ENCODE measurements at places on chromosomes 13 and 19. TPM values are rescaled to one million over a fixed set of nuclear protein-coding genes. Genes with fewer than 3 reads are reported as not detected.
A peak's percentile ranks its signal among the peaks of the same experiment; 100 is the strongest.

DNA sequence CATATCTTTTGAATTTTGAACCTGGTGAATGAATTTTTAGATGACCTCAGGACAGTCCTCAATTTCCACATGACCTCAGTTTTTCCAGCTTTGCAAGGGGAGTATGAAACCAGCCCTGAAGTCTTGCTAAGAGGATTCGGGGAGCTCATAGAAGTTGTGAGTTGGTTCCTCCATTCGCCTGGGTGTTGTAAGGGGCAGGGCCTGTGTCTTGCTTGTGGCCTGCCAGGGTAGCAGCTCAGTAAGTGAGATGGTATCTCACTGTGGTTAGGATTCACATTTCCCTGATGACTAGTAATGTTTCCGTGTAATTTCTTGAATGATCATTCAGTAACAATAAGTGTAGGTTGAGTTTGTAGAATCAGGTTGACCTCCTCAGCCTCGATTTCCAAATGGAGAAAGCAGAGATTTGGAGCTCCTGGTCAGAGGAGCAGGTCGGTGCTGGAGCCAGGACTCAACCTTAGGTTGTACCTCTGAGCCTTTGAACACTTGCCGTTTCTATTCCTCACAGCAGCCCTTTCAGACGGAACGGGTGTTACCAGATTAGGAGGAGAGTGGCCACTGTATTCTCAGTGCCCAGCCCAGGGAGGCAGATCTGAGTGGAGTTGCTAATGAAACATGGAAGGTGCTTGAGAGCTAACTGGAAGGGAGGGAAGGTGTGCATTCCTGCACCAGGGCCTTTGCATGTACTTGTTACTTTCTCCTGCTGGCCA lies 14.6 kb downstream of the NACC1 start:
- H3K4me1 ChIP-seq: peaks cover 34% of the 10 kb centered on the region
- H3K36me3 ChIP-seq: peaks cover 23% of the 10 kb centered on the region
- H3K27ac ChIP-seq: peak overlapping the region; percentile 75
- H3K27me3 ChIP-seq: no peaks in the 10 kb centered on the region
- DNase-seq: peak; percentile 66

DNA sequence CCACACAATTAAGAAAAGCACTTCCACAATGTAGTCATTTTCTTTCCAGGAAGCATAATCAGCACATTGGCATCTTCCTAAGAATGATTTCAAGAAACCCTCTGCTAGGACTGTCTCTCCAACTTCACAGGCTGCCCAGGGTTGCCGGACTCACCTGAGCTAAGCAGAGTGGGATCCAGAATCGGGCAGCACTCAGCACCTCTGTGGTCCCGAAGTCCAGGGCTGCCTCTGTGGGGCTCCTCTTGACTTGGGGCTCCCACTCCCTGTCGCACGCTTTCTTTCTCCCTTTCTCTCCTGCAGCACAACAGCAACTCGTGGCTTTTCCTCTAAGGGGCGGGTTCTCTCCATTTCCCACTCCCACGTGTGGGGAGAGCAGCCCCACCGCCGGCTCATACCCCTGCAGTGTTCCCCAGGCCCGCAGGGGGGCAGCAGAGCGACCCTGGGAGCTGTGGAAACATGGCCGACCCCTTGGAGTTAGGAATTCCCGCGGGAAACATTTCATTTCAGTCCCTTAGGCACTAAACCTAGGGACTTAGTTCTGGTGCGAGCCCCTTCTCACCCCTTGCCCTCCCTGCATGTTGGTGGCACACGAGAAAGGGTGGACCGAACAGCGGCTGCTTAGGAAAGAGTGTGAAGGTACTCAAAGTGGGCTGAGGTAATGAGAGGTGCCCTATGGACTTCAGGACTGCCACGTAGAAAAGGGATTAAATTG lies at the start of gene TMEM272:
TMEM272 (minus strand) TSS at position 316 of the 712 bp plus-strand sequence. CDS start 6,647 bp downstream, outside the sequence.
- H3K4me1 ChIP-seq: peaks cover 13% of the 10 kb centered on the region
- DNase-seq: peak; percentile 51
- no peaks in the 10 kb centered on the region for H3K36me3 ChIP-seq
- H3K4me3 ChIP-seq: peak within 1 kb of the TSS; percentile 24
- peaks cover 13% of the 10 kb centered on the region for H3K27me3 ChIP-seq

DNA sequence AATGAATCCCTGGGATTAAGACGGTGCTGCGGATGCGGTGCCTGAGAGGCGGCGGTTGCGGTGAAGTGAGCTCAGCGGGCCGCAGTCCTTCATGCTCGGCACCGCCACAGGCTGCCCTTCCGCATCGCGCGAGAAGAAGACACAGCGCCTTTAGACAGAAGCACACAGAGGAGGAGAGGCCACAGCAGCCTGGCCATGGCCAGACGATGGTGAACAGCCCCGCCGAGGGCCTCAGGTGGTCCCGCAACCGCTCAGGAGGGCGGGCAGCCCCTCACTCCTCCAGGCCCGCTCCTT lies 459.2 kb downstream of the MYO16 start:
- no peak for DNase-seq
- H3K27me3 ChIP-seq: no peaks in the 10 kb centered on the region
- H3K4me1 ChIP-seq: no peaks in the 10 kb centered on the region
- no peak overlapping the region for H3K4me3 ChIP-seq
- no peaks in the 10 kb centered on the region for H3K36me3 ChIP-seq
- no peak overlapping the region for H3K27ac ChIP-seq

Gene TNNT1
- total RNA-seq: not detected

DNA sequence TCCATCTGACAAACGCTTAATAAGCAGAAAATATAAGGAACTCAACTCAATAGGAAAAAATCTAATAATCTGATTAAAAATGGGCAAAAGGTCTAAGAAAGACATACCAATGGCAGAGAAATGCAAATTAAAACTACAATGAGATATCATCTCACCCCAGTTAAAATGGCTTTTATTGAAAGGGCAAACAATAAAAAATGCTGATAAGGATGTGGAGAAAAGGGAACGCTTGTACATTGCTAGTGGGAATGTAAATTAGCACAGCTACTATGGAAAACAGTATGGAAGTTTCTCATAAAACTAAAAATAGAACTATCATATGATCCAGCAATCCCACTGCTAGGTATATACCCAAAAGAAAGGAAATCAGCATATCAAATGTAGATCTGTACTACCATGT lies 508.8 kb upstream of the GPC6 start:
- H3K36me3 ChIP-seq: no peaks in the 10 kb centered on the region
- no peaks in the 10 kb centered on the region for H3K4me1 ChIP-seq
- no peak overlapping the region for H3K27ac ChIP-seq
- no peaks in the 10 kb centered on the region for H3K27me3 ChIP-seq

Gene SCEL
- not detected for total RNA-seq

GRCh38 chr13:43587376-43587775 lies 199.4 kb downstream of the ENOX1 start:
- peaks cover 8% of the 10 kb centered on the region for H3K27me3 ChIP-seq
- no peak overlapping the region for H3K4me3 ChIP-seq
- H3K27ac ChIP-seq: no peak overlapping the region
- H3K36me3 ChIP-seq: no peaks in the 10 kb centered on the region
- no peaks in the 10 kb centered on the region for H3K4me1 ChIP-seq

Gene TM9SF2
- total RNA-seq: 64.5 TPM

DNA sequence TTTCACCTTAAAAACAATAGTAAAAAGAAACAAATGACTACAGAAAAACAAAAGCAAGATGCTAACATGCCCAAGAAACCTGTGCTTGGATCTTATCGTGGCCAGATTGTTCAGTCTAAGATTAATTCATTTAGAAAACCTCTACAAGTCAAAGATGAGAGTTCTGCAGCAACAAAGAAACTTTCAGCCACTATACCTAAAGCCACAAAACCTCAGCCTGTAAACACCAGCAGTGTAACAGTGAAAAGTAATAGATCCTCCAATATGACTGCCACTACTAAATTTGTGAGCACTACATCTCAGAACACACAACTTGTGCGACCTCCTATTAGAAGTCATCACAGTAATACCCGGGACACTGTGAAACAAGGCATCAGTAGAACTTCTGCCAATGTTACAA lies 6.0 kb downstream of the CKAP2 start:
- peak overlapping the region; percentile 73 for H3K27ac ChIP-seq
- H3K36me3 ChIP-seq: peaks cover 73% of the 10 kb centered on the region
- DNase-seq: peak; percentile 41
- H3K4me1 ChIP-seq: peaks cover 62% of the 10 kb centered on the region

DNA sequence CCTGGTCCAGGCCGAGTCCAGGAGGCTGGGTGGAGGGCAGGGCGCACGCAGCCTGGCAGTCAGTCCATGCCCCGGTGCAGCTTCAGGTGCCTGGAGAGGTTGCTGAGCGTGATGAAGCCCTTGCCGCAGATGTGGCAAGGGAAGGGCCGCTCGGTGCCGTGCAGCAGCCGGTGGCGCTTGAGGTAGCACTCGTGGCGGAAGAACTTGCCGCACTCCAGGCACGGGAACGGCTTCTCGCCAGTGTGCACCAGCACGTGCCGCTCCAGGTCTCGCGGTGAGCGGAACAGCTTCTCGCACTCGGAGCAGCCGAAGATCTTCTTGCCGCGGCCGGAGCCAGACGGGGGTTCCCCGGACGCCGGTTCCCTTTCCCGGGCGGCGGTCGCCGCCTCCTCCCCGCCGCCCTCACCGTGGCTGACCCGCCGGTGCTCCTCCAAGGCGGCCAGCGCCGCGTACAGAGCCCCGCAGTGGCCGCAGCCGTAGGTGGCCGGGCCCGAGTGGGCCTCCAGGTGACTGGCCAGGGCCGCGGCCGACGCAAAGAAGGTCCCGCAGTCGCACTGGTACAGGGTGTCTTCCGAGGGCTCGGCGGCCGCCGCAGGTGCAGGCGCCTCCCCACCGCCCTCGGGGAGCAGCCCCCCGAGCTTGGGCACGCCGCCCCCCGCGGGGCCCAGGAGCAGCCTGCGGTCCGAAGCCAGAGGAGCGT lies 6.8 kb downstream of the FIZ1 start:
- H3K27ac ChIP-seq: no peak overlapping the region
- H3K27me3 ChIP-seq: no peaks in the 10 kb centered on the region
- H3K36me3 ChIP-seq: peaks cover 28% of the 10 kb centered on the region

DNA sequence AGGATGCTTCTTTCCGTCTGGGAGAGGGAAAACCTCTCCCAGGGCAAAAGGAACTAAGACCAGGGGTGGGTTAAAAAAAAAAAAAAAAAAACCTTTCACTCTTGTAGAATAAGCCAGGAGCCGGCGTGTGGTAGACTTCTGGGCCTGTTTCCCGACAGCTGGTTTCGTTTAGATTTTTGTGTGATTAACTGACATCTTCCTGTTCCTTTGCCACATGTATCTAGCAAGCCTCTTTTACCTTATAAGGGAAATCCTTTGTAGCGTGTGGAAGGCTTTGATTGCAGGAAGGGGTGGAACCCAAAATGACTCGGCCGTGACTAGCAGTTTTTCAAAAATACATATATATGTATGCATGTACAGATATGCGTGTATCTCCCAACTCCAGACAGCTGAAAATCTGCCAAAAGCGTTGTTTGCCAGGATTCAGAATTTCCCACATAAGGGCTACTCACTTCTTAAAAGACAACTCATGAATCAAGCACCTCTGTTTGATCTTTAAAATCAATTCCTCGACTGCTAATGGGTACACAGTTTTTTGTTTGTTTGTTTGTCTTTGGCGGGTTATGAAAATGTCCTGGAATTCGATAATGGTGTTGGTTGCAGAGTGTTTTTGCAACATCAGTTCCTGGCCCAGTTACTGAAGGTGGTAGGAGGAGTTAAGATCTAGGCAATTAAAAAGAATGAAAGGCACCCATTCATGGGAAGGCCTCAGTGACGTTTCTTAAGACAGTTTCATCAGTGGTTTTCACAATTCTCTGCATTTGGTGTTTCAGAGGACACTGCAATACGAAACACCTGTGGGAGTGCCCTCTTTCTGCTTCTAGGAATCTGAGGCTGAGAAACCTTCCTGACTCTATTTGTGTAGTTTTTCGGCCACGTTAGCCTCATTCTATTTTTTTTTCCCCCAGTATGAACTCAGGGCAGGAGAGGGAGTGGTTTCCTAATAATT lies 2.7 kb downstream of the TPM4 start:
- H3K4me1 ChIP-seq: peaks cover 72% of the 10 kb centered on the region
- peak overlapping the region; percentile 82 for H3K4me3 ChIP-seq
- peak overlapping the region; percentile 96 for H3K27ac ChIP-seq
- DNase-seq: peak; percentile 88
- peaks cover 68% of the 10 kb centered on the region for H3K36me3 ChIP-seq
- no peaks in the 10 kb centered on the region for H3K27me3 ChIP-seq

DNA sequence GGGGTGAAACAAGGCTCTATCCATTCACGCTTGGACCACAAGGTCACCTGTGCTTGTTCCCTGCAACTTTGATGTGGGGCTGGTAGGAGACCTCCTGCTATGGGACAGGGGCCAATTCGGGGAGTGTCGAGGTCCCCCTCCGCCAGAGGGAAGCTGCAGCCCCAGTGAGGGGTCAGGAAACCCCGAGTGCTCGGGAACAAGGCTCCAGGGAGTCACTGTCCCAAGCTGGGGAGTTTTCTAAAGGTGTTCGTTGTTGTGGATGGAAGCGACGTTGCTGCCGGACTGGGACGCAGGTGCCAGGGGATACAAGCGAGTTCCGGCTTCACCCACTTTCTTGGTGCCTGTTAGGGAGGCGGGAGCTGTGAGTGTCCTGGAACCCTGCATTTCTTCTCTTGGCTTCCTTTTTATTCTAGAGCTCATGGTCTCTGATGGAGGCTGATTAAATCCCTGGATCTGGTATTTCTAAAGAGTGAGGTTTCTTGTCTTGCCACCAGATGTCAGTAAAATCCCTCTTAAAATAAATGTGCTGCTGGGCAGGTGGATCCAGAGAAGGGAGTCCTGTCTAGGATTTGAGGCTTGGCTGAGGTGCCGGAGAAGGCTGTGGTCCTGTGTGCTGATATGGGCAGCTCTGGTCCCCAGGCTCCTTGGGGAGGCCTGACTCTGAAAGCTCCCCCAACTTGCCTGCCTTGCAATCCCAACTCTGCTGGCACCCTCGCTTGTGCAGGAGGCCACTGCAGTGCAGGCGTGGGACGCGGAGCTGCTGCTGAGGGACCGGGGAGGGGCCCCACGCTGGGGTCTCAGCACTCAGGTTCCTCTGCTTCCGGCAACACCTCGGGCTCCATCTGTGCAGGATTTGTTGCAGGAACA lies 153.9 kb downstream of the TEX29 start:
- H3K36me3 ChIP-seq: no peaks in the 10 kb centered on the region
- no peak for DNase-seq
- H3K4me1 ChIP-seq: no peaks in the 10 kb centered on the region
- no peak overlapping the region for H3K27ac ChIP-seq

DNA sequence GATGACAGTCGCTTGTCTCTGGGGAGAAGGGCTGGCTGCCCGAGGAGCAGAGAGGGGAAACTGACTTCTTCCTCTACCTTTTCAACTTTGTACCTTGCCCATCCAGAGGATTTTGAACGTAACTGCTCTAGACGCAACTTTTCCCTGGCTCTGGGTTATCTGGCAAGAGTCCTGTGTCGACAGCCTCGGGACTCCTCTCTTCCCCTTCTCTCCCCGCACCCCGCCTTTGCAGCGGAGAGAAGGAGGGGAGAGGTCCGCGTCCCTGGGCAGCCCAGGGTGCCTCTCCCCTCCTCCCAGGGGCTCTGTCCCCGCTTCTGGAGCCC lies 574 bp downstream of the SH3GL1 start:
- peak overlapping the region; percentile 95 for H3K4me3 ChIP-seq
- H3K4me1 ChIP-seq: peaks cover 64% of the 10 kb centered on the region
- peak overlapping the region; percentile 92 for H3K27ac ChIP-seq
- peaks cover 53% of the 10 kb centered on the region for H3K36me3 ChIP-seq
- DNase-seq: no peak

Gene CYSLTR2
- total RNA-seq: 3.3 TPM

GRCh38 chr19:28961772-28962500 lies 251.0 kb downstream of the UQCRFS1 start:
- DNase-seq: no peak
- H3K27ac ChIP-seq: no peak overlapping the region
- H3K4me1 ChIP-seq: no peaks in the 10 kb centered on the region
- H3K27me3 ChIP-seq: no peaks in the 10 kb centered on the region
- H3K4me3 ChIP-seq: no peak overlapping the region

GRCh38 chr19:43784981-43785808 lies 4.4 kb upstream of the KCNN4 start:
- H3K4me3 ChIP-seq: peak overlapping the region; percentile 16
- peak; percentile 75 for DNase-seq
- H3K4me1 ChIP-seq: peaks cover 43% of the 10 kb centered on the region
- no peaks in the 10 kb centered on the region for H3K36me3 ChIP-seq
- H3K27me3 ChIP-seq: no peaks in the 10 kb centered on the region
